Iris pigment epithelial cell (primary cell): ENCODE measurements at places on chromosomes 6 and 20.

GRCh38 chr6:10084111-10084986 is 330.5 kb downstream of the TFAP2A start:
- DNase-seq, result no peak

- DNase-seq, result no peak
Observed at GRCh38 chr6:56890066-56890465, 64.8 kb upstream of the BEND6 start.

DNA sequence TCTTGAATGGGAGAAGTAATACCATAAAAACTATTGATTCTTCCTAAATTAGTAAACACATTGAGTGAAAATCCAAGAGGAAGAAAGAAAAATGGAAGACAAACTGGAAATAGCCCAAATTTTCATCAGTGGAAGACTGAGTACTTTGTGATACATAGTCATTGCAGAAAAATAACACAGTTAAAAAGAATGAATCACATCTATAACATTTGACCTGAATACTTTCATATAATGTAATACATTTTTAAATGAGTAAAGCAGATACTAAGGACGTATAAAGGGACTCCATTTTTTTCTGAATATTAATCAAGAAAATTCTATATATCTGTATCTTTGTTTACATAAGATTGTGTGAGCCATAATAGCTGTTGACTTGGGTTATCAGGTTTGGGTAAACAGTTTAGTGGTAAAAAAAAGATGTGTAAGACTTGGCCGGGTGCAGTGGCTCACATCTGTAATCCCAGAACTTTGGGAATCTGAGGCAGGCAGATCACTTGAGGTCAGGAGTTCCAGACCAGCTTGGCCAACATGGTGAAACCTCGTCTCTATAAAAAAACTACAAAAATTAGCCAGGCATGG is 4.3 kb upstream of the SLC17A2 start:
- peak; percentile 15 for DNase-seq

GRCh38 chr6:16316741-16317251 is 78.4 kb downstream of the GMPR start:
- DNase-seq, result peak; percentile 54

DNA sequence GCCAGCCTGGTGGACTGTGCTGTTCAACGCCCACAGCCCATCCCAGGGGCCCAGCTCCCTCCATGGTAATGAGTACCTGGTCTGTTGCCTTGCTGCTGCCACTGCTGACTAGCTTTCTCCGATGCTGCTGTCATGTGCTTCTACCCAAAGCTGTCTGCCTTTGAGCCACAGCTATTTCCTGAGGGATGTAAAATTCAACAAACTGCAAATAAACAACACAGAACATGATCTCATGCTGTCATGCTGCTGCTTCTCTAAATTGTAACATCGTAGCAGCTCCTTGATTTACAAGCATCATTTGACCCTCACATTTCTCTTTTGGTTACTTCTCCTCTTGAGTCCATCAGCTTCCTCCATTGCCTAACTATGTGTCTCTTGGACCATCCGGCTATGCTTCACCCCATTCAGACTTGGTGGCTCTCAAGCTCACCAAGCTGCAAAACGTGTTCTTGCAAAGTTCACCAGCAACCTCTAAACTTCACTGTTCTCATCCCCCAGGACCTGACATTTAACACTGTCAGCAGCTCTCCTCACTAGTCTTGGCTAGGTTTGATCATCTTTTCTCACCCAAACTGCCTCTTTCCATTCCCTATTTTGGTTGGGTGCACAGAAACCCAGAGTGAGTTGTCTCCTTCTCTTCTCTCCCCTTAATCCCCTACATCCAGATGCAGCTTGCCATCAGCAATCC is 54.6 kb downstream of the FYN start:
- peak; percentile 90 for DNase-seq

GRCh38 chr20:11315525-11315924 is 602.2 kb upstream of the BTBD3 start:
- no peak for DNase-seq

- no peak for DNase-seq
Observed at GRCh38 chr6:41326092-41326491, 9.3 kb upstream of the NCR2 start.
